ENCODE measurements at places on chromosomes 3 and 15. TPM values are rescaled to one million over a fixed set of nuclear protein-coding genes. Genes with fewer than 3 reads are reported as not detected.

Gene STRIT1
- total RNA-seq, result not detected

Gene RAD51
- total RNA-seq, result 1.9 TPM

Gene ADGRG7
- total RNA-seq, result not detected

Gene NMB
- total RNA-seq, result 5.0 TPM

Gene SYNPR
- not detected for total RNA-seq

Gene CPN2
- total RNA-seq, result not detected

Gene SKOR1
- total RNA-seq, result 0.32 TPM

GRCh38 chr15:81323559-81323943 is 390 bp downstream of the STARD5 start:
- DNase-seq, result no peak
- H3K27me3 ChIP-seq, result no peaks in the 10 kb centered on the region
- H3K4me3 ChIP-seq, result peak overlapping the region; percentile 77
- peak overlapping the region; percentile 27 for H3K27ac ChIP-seq
- H3K4me1 ChIP-seq, result peaks cover 38% of the 10 kb centered on the region

- DNase-seq, result no peak
- H3K27ac ChIP-seq, result no peak overlapping the region
- no peaks in the 10 kb centered on the region for H3K4me1 ChIP-seq
Observed at GRCh38 chr3:13484851-13485590, 4.9 kb downstream of the HDAC11 start.

DNA sequence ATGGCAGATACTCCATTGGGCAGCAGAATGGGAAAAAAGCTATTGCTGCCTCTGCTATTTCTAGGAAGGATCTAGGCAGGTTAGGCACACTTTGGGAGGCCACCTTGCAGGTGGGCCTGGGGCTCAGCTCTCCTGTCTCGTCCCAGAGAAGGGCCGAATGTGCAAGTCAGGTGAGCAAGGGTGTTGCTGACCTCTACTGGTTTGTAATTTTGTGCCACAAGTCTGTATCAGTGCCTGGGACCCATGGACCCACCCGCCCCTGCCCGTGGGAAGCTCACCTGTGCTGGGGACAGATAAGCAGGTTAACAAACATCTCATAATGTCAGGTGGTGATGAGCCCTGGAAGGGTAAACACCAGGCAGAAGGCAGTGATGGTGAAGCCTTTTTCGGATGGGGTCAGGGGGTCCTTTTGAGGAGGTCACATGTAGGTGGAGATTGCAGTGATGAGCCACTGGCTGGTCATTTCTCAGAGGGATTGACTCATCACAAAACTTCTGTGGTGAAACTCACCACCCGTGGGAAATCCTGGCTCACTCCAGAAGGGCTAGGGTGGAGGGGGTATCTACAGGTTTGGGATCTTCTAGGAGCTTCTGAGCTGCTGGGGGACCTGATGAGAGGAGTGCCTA is 161.3 kb downstream of the KLF13 start:
- DNase-seq, result peak; percentile 29
- no peak overlapping the region for H3K27ac ChIP-seq
- H3K4me1 ChIP-seq, result peaks cover 26% of the 10 kb centered on the region
- no peak overlapping the region for H3K4me3 ChIP-seq
- H3K27me3 ChIP-seq, result no peaks in the 10 kb centered on the region
- no peaks in the 10 kb centered on the region for H3K36me3 ChIP-seq

- no peak overlapping the region for H3K4me3 ChIP-seq
- H3K4me1 ChIP-seq, result no peaks in the 10 kb centered on the region
- no peaks in the 10 kb centered on the region for H3K36me3 ChIP-seq
- no peak for DNase-seq
- no peaks in the 10 kb centered on the region for H3K27me3 ChIP-seq
Observed at GRCh38 chr3:52068730-52069129, 12.4 kb upstream of the DUSP7 start.

DNA sequence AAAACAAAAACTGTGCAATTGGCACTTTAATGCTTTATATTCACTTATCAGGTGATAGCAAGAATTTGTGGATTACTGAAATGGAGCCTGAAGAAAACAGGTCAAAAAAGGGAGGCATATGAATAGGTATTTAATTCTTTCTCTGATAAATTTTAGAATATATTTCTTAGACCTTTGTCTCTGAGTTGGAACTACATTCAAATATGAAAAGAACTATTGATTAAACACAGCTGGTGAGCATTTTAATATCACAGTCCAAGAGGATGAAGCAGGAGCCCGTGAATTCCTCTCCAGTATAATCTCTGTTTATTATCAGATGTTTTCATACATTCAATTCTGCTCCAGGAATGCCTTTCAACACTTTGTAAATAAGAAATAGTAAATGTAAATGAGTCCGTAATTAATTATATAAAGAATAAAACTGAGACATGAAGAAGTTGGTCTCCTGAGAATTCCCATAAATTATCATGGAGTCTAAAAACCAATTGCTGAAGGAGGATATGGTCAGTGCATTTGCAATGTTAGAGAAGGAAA is 86.3 kb upstream of the ARHGEF26 start:
- H3K4me3 ChIP-seq, result no peak overlapping the region

GRCh38 chr3:134357914-134358811 is 16.1 kb downstream of the AMOTL2 start:
- no peak for DNase-seq
- H3K4me3 ChIP-seq, result no peak overlapping the region
- H3K27me3 ChIP-seq, result peaks cover 6% of the 10 kb centered on the region
- no peak overlapping the region for H3K27ac ChIP-seq

DNA sequence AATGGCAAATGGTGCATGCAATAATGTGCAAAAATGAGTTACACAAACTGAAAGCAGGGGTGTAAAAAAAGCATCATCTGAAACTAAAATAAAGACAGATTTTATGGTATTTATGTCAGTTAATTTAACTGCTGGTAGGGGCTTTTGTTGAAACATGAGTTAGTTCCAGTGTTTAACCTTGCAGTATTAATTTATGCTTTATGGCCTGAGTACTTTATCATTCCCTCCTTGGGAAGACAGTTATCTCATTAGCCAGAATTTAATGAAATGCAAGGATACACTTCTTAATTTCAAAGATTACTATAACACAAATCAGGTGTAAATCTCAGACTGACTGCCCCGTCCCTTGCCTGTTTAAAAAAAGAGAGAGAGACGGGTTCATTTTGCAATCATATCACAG is 240.1 kb upstream of the MEIS2 start:
- no peaks in the 10 kb centered on the region for H3K4me1 ChIP-seq
- H3K27ac ChIP-seq, result no peak overlapping the region
- no peaks in the 10 kb centered on the region for H3K27me3 ChIP-seq
- no peaks in the 10 kb centered on the region for H3K36me3 ChIP-seq
- H3K4me3 ChIP-seq, result no peak overlapping the region
- no peak for DNase-seq

- H3K4me1 ChIP-seq, result peaks cover 10% of the 10 kb centered on the region
- H3K36me3 ChIP-seq, result no peaks in the 10 kb centered on the region
- H3K27ac ChIP-seq, result no peak overlapping the region
Observed at GRCh38 chr3:23713641-23714040, 92.1 kb upstream of the UBE2E1 start.

DNA sequence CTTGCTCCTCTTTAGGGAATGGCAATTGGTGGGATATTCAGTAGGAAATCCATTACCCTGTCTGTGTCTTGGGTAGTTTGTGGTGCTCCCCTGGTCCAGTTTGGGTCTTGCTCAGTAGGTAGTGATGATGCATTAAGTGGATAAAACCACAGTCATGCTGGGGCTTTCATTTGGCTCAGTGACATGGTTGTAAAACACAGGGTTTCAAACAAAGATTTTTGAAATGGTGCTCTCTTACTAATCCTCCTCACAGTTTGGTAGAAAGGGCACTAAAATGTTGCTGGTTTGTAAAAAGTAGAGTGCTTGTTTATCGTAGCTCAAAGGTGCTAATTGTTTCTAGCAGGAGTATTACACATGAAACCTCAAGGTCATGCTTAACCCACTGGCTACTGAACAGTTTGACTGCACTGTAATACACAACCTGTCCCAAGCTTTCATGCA is 22.9 kb downstream of the BBX start:
- H3K36me3 ChIP-seq, result peaks cover 8% of the 10 kb centered on the region
- H3K4me3 ChIP-seq, result no peak overlapping the region
- no peaks in the 10 kb centered on the region for H3K4me1 ChIP-seq
- H3K27ac ChIP-seq, result no peak overlapping the region

- H3K36me3 ChIP-seq, result no peaks in the 10 kb centered on the region
- H3K27me3 ChIP-seq, result no peaks in the 10 kb centered on the region
- no peak overlapping the region for H3K4me3 ChIP-seq
- no peak for DNase-seq
- H3K4me1 ChIP-seq, result no peaks in the 10 kb centered on the region
- H3K27ac ChIP-seq, result no peak overlapping the region
Observed at GRCh38 chr15:61049934-61050333, 179.2 kb downstream of the RORA start.

DNA sequence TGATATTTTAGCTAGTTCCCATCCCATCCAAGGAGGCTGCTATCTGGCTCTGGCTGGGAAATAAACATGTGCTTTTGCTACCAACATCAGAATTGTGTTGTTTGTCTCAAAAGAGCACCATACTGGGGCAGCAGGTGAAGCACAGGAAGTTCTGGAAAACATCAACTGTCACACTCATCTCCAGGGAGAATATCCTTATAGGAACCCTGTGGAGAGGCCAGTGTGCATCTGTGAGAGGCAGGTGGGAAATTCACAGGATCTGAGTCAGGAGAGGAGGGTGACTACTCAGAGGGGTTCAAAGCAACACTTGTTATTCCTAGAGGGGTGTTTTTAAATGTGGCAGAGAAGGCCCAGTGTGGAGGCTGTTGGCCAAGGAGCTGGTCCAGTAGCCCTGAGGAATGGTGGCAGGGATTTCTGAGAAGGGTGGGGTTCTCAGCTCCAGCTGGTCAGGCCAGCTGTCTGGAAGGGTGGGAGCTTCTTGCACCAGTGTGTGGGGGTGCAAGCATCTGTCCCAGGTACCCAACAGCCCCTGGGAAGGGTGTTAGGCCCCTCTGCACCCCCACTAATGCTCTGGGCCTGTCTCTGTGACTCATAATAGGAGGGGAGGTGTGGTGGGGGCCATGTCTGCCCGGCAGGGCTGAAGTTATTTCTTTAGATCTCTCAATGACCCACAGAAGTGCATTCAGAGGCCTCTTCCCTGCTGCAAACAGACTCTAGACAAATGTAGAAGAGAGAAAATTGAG is 28.7 kb downstream of the RPSA start:
- no peaks in the 10 kb centered on the region for H3K36me3 ChIP-seq
- H3K4me3 ChIP-seq, result no peak overlapping the region
- peaks cover 2% of the 10 kb centered on the region for H3K27me3 ChIP-seq
- no peak for DNase-seq
- no peak overlapping the region for H3K27ac ChIP-seq

- no peaks in the 10 kb centered on the region for H3K36me3 ChIP-seq
- H3K27me3 ChIP-seq, result no peaks in the 10 kb centered on the region
- no peak for DNase-seq
Observed at GRCh38 chr3:54067055-54067698, 55.2 kb upstream of the CACNA2D3 start.

DNA sequence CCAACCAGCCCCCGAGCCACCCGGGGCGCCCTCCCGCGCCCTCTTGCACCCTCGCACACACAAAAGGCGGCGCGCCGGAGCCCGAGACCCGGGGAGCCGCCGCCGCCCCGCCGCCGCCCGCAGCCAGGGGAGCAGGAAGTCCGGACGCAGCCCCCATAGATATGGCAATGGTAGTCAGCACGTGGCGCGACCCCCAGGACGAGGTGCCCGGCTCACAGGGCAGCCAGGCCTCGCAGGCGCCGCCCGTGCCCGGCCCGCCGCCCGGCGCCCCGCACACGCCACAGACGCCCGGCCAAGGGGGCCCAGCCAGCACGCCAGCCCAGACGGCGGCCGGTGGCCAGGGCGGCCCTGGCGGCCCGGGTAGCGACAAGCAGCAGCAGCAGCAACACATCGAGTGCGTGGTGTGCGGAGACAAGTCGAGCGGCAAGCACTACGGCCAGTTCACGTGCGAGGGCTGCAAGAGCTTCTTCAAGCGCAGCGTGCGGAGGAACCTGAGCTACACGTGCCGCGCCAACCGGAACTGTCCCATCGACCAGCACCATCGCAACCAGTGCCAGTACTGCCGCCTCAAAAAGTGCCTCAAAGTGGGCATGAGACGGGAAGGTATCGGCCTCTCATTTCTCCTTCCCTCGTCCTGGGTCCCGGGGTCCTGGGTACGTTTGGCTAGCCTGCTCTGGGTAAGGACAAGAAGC is 1.6 kb downstream of the NR2F2 start:
- H3K27me3 ChIP-seq, result peaks cover 31% of the 10 kb centered on the region
- no peak overlapping the region for H3K27ac ChIP-seq
- no peak overlapping the region for H3K4me3 ChIP-seq
- DNase-seq, result no peak
- no peaks in the 10 kb centered on the region for H3K36me3 ChIP-seq

DNA sequence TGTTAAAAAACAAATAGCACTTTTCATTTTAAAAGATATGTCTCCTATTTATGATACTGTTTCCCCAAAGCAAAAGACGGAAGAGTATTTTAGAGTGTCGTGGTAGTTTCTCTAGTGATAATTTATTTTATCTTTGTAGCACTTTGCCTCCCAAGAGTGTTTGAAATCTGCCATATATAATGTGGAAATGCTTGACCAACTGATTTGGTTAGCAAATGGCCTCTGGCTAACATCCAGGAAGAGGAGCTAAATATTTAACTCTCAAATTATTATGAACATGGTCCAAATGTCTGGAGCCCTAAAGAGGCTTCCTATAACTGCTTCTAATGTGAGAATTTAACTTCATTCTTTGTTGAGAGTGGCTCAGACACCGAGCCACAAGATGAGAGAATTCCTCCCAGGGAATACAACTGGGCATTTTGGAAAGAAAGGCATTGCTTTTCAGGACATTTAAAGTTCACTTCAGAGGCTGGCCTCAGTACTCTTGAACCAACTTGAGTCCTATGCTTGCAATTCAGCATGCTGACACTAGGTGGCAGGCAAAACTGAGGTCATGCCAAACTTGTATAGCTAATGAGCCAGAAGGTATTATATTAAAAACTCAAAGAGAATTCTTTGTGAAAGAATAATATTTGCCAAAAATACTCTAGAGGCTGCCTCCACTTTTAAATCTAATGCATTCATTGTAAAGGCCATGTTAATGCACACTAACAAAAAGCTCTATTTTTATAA is 104.5 kb downstream of the RARB start:
- H3K27ac ChIP-seq, result no peak overlapping the region
- H3K4me3 ChIP-seq, result no peak overlapping the region
- no peaks in the 10 kb centered on the region for H3K27me3 ChIP-seq
- no peaks in the 10 kb centered on the region for H3K36me3 ChIP-seq

GRCh38 chr3:184133840-184134745 is 1.1 kb upstream of the EIF2B5 start:
- H3K4me1 ChIP-seq, result peaks cover 19% of the 10 kb centered on the region
- H3K36me3 ChIP-seq, result no peaks in the 10 kb centered on the region
- H3K4me3 ChIP-seq, result peak overlapping the region; percentile 95
- H3K27ac ChIP-seq, result peak overlapping the region; percentile 78
- peak; percentile 53 for DNase-seq

- H3K4me3 ChIP-seq, result no peak overlapping the region
- H3K27me3 ChIP-seq, result no peaks in the 10 kb centered on the region
- H3K4me1 ChIP-seq, result no peaks in the 10 kb centered on the region
- DNase-seq, result no peak
- no peak overlapping the region for H3K27ac ChIP-seq
Observed at GRCh38 chr3:116299646-116300081, 145.6 kb downstream of the LSAMP start.
